ENCODE measurements at places on chromosomes 11 and 22. TPM values are rescaled to one million over a fixed set of nuclear protein-coding genes. Genes with fewer than 3 reads are reported as not detected.
A peak's percentile ranks its signal among the peaks of the same experiment; 100 is the strongest.

C11orf52 gene
- not detected for total RNA-seq

DNA sequence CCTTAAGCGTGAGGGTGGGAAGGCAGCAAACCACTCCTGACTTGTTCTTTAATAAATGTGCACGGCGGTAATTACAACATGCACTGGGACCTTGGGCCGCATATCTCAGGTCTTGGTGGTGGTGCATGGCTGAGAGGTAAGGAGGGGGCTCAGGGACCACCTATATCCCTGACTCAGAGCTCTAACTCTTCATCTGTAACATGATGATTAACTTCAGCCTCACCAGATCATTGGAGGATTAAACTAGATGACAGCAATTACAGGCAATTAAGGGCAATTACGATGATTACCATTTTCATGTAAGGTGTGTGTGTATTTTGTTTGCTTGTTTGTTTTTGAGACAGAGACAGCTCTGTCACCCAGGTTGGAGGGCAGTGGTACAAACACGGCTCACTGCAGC is 45.0 kb downstream of the FBLN1 start:
- H3K27ac ChIP-seq, result no peak overlapping the region
- no peaks in the 10 kb centered on the region for H3K27me3 ChIP-seq
- H3K4me3 ChIP-seq, result no peak overlapping the region
- no peaks in the 10 kb centered on the region for H3K4me1 ChIP-seq
- H3K36me3 ChIP-seq, result no peaks in the 10 kb centered on the region

DNA sequence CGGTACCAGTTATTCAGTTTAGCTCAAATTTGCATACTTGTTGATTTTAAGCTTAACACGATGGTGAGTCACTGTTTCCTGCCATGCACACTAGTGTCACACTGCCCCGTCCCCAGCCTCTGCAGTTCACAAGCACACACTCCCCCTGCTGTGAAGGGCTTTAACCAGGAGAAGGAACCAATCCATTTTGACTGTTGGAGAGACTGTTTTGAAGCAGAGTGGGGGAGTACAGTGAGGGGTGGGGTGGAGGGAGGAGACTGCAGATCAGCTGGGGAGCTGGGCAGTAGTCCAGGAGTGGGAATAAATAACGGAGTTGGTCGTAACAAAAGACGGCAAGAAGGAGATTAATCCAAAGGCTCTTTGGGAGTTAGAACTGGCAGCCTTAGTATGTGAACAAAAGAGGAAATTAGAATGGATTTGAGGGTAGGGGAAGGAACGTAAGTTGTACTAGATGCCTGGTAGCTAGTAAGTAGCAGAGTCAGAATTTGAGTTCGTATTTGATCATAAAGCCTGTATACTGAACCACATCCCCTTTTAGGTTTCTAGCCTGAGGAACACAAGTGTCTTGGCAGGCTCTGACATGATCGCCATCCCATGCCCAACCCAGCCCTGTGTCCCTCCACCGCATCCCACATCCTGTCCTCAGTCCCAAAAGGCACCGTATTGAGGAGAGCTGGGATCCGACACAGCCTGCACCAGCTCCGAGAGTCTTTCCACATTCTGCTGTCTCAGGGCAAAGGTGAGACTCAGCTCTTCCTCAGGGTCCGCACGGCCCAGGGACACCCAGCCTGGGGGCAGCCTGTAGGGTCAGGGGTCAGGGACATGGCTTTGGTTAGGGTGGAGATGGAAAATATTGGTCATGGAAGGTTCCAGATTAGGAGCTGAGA is 862 bp downstream of the TPP1 start:
- peak overlapping the region; percentile 90 for H3K27ac ChIP-seq
- peaks cover 6% of the 10 kb centered on the region for H3K4me1 ChIP-seq
- H3K4me3 ChIP-seq, result peak overlapping the region; percentile 95
- DNase-seq, result no peak
- H3K36me3 ChIP-seq, result no peaks in the 10 kb centered on the region
- H3K27me3 ChIP-seq, result no peaks in the 10 kb centered on the region

PVALB gene
- total RNA-seq, result not detected

DNA sequence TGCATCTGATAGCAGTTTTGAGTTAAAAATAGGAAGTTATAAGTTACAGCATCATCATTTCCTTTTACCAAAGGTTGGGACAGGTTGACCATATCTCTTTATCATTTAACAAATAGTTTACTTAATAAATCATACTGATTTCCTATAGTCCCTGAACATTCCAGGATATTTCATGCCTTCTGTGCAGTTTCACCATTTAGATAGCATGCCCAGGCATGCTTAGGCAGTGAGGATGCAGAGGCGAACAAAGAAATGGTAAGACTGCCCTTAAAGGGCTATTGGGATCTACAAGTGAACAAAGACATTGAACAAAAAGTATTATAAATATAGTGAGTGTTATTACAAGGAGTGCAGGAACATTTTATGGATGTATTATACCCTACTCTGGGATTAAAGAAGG is 96.4 kb downstream of the PRMT3 start:
- DNase-seq, result no peak
- no peaks in the 10 kb centered on the region for H3K27me3 ChIP-seq
- H3K4me1 ChIP-seq, result no peaks in the 10 kb centered on the region

KCNK4 gene
- not detected for total RNA-seq

GRCh38 chr11:103927535-103927934 is 108.9 kb upstream of the DDI1 start:
- H3K36me3 ChIP-seq, result no peaks in the 10 kb centered on the region
- no peak overlapping the region for H3K27ac ChIP-seq
- no peaks in the 10 kb centered on the region for H3K27me3 ChIP-seq
- peaks cover 23% of the 10 kb centered on the region for H3K4me1 ChIP-seq
- no peak overlapping the region for H3K4me3 ChIP-seq
- DNase-seq, result no peak

DNA sequence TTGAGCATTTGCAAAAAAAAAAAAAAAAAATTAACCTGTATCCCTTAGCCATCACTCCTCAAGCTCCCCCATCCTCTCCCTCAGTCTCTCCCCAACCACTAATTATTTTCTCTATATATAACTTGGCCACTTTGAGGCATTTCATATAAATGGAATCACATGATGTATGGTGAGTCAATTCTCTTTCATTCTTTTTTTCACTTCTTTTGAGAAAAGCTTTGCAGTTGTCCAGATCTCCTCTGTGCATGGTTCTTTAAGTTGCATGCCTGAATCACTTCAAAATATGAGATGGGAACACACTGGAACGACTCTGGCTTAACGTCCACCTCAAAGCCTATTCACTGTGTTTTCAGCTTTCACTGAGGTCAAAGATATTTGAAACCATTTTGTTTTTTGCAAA is 40.7 kb downstream of the SHANK2 start:
- no peak overlapping the region for H3K27ac ChIP-seq
- no peaks in the 10 kb centered on the region for H3K4me1 ChIP-seq
- H3K36me3 ChIP-seq, result no peaks in the 10 kb centered on the region
- no peak for DNase-seq
